ENCODE measurements at places on chromosomes 7 and 10.

DNA sequence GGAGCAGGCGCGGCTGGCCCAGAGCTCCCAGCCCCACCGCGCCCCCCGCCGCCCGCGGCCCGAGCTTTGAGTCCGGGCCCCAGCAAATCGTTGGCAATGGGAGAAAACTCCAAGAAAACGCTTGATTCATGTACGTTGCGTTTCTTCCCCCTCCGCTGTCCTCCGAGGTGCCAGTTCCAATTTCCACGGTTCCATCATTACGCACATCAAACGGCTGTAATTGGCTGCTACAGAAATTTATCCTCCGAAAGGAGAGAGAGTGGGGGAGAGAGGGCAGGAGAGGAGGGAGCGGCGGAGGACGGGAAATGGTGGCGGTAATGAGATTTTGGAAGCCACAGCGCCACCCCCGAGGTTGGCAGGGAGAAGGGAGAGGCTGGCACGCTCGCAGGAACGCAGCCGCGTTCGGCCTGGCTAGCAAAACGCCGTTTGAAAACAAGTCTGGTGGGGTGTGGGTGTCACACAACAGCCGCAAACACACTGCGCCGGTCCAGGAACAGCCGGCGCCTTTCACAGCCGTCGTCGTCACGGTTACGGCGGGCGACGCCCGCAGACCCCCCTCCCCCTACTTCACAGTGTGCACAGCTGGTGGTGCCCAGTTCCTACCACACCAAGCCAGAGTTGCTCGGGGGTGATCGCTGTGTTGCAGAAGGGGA, 57.5 kb downstream of the UNCX start:
- DNase-seq = peak; percentile 45

GRCh38 chr7:105098863-105099515, 85.0 kb downstream of the KMT2E start:
- DNase-seq = no peak

GRCh38 chr7:95957510-95957909, 185.2 kb downstream of the DYNC1I1 start:
- no peak for DNase-seq

- DNase-seq = peak; percentile 43
Observed at GRCh38 chr10:18651324-18652007, at the start of gene NSUN6. Gene NSUN6 (minus strand): TSS chr10:18651587. CDS start chr10:18651203, 384 bp downstream.

DNA sequence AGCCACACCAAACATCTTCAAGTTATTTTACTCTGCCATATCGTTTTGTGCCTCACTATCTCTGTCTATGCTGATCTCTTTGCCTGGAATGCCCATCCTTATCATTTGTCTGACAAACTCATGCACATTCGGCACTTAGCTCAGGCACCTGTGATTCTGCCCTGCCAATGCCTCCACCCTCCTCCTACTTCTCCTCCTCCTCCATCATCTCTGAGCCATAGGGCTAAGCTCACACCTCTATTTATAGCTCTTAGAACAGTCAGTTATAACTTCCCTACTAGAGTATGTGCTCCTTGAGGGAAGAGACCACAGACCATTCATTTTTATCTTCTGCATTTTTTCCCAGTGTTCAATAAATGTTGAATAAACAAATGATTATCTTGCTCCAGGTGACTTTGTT, 51.2 kb upstream of the CDK13 start:
- no peak for DNase-seq

GRCh38 chr7:23422909-23423308, 47.4 kb downstream of the IGF2BP3 start:
- no peak for DNase-seq

DNA sequence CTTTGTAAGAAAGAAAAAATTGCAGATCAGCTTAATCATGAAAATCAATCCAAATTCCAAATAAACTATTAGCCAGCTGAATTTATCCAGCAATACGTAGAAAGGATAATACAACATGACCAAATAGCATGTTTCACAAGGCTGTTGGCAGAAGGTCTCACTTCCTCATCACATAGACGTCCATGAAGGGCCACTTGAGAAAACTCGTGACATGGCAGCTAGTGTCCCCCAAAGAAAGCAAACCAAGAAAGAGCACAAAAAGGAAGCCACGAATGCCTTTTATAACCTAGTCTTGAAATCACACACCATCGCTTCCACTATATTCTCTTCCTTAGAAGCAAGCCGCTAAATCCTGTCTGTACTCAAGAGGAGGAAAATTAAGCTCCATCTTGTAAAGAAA, 105.6 kb upstream of the NRBF2 start:
- no peak for DNase-seq
